ENCODE measurements at places on chromosomes 5 and 9.

DNA sequence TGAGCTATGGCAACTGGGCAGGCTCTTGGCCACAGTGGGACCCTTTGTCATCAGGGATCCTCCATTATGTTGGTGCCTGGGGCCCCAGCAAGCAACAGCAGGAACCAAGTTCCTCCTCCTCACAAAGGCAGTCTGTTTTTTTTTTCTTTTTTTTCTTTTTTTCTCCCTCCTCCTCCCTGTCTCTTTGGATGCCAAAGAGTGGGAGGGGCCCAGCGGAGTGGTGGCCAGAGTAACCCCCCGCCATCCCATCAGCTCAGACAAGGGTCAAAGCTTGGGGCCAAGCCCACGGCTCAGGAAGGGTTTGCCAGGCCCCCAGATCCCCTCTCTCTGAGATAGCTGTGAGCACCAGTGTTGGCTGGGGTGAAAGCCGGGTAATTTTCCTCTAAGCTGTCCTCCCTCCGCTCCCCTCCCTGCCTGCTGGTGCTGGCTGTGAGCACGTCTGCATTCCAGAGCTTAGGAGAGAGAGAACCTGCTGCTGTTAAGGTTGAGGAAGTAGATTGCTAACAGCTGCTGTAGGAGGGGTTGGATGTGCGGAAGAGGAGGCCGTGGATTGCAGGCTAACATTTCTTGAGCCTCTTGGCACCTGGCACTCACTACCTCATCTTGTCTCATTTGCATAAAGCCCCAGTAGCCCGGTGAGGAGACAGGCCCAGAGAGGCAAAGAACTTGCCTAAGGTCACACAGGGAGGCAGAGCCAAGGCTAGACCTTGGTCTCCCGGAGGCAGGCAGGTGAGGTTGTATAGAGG, 21.2 kb downstream of the GSN start:
- DNase-seq: no peak

GRCh38 chr9:81566074-81566698, 123.2 kb downstream of the TLE1 start:
- no peak for DNase-seq

- no peak for DNase-seq
These were observed 403.3 kb downstream of the PLK2 start for GRCh38 chr5:58056546-58056945.

- DNase-seq: no peak
These were observed 322.9 kb downstream of the SLIT3 start for GRCh38 chr5:168978015-168978414.

DNA sequence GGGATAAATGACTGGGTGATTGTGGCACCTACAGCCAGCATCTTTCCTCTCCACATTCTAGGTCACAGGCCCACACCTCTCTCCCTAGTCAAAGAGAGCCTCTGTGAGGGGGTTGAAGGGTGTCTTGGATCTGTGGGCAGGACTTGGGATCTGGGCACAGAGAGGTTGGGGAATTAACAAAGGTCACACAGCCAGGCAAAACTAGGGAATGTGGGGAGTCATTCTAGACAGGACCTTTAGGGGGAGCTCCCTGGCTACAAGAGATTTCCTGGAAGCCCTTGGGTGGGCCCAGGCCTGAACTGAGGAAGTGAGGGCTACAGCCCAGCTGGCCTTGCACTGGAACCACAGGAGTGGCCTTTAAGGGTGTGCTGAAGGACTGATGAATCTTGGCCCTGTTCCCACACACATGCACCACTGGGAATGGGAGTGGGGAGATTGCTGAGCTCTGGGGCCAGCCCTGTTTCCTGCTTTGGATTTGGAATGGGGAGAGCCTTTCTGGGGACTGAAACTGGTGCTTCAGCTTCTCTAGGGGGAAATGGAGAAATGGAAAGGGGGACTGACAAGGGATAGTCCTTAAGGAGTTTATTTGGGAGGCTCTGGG, 12.4 kb upstream of the CXXC5 start:
- no peak for DNase-seq

DNA sequence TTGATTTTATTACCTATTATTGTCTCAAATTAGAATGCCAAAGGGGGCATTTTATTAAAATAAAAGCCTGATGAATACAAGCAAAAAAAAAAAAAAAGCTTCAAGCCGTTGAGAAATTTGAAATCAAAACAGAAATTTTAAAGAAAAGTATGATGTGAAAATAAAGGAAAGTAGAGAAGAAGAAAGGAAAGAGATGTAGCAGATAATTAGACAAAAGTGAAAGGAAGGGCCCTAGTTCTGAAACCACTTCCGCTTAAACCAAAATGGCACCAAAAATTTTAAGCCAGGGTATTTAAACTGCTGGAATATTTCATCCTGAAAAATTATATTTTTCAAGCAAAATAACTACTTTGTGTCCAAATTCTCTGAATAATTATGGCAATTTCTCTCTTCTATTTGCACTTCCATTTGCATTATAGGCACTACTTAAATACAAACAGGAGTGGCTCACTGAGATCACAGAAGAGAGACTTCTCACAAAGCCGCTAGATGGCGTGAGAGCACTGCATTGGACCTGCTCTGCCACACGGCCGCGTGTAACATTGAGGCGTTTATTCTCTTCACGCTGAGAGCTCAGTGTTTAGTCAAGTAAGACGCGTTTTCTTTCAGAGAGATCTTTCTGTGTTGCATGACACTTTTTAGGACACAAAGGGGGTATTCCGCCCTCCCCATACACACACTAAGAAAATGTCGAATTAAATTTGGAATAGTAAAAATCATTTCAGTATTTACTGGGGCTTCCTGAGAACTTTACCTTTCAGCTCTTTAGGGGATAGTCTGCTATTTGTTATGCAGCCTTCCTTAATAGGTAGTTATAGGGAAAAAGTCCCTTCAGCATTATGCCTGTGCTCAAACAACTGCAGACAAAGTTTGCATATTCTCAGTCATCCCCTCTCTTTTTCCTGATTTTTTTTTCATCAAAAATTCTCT, 368.4 kb upstream of the CCNH start:
- peak; percentile 34 for DNase-seq

GRCh38 chr5:113271745-113272454, 162.9 kb downstream of the TSSK1B start:
- no peak for DNase-seq

DNA sequence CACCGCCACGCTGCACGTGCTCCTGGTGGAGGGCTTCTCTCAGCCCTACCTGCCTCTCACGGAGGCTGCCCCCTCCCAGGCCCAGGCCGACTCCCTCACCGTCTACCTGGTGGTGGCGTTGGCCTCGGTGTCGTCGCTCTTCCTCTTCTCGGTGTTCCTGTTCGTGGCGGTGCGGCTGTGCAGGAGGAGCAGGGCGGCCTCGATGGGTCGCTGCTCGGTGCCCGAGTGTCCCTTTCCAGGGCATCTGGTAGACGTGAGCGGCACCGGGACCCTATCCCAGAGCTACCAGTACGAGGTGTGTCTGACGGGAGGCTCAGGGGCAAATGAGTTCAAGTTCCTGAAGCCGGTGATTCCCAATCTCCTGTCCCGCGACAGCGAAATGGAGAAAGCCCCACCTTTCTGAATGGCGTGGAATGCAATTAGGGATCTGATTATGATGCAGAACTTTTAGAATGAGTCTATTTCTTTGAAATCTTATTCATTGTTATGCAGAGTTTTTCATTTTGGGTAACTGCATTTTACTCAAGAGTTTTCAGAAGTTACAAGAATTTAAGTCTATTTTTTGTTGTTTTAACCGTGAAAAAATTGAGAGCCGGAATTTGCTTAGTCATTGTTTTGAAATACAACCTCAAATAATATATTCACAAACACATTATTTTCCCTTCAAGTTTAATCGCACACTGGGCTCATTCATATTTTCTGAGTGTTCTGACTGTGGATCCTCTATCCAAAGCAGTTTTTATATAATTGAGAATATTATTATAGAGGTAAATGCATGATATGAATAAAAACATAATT, 8.5 kb upstream of the PCDHB15 start:
- no peak for DNase-seq

DNA sequence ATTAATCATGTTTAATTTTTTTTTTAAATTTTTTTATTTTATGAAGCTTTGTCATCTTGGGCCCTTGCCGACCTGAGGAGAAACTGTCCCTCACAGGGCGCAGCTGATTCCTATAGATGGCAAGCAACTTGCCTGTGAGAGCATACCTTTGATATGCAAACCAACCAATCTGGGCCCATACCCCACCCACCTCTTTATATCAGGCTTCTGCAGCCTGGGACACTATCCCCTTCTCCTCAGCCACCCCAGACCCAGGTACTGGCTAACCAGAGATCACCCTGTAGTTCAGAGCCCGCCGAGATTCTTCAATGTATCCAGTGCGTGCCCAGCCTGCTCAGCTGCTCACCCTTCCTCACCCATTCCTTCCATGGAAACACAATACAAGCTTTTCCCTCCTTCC, 18.7 kb upstream of the AGGF1 start:
- DNase-seq: no peak

- DNase-seq: no peak
These were observed 281.4 kb downstream of the CWC27 start for GRCh38 chr5:65050140-65050539.

Data from T-helper 1 cell (primary cell).